ENCODE measurements at places on chromosomes 1 and 21. TPM values are rescaled to one million over a fixed set of nuclear protein-coding genes. Genes with fewer than 3 reads are reported as not detected.

UTS2 gene
- total RNA-seq: not detected

RCSD1 gene
- 0.73 TPM for total RNA-seq

RGS4 gene
- total RNA-seq: 0.38 TPM

KRTAP10-5 gene
- total RNA-seq: not detected

PPOX gene
- 26.5 TPM for total RNA-seq

SLAMF8 gene
- not detected for total RNA-seq

FCRL3 gene
- not detected for total RNA-seq

GPR37L1 gene
- not detected for total RNA-seq

DNA sequence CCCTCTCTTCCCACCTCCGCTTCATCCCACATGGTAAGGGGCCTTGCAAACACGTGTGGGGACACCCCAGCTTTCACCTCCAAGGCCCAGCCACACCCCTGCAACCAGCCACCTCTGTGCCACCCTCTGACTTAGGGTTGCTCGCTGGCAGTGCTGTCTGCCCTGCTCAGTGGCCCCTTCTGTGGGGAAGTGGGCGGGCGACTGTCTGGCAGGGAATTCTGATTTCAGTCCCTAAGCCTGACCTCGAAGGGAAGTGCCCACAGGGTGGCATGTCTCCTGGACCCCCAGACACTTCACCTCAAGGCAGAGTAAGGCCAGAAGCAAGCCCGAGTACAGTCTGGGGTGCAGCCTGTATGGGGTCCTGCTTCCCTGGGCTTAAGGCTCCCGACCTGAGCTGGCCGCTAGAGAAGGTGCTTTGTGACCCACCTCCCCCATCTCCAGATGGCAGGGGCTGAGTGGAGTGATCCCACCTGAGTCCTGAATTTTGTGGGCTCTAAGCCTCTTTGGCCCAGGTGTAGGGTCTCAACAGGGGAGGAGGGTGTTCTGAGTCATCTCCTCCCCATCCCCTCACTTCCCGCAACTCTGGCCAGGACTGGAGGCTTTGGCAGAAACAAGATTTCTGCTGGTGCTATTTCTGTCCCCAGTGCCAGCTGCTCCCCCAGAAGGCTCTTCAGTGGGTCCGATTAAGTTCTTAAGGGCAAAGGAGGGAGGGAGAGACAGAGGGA lies 7.0 kb downstream of the RD3 start:
- DNase-seq: no peak

DNA sequence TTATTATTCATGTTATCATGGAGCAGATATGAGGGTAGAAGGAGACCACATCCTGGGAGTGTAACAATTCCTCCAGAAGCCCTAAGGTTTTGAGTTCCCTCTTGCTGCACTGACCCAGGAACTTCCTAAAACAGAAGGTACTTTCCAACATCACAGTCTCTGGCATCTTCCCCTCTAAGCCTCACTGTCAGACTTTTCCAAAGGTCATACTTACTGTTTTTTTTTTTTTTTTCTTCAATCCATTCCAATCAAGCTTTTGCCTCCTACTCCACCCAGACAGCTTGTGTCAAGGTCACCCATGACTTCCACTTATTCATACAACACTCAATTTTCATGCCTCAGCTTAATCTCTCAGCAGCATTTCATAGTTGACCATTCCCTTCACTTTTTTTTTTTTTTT lies 18.4 kb upstream of the UQCRHL start:
- DNase-seq: no peak

- DNase-seq: no peak
Observed at GRCh38 chr1:212437179-212437798, 4.6 kb downstream of the NENF start.

GRCh38 chr1:157154940-157155514 lies 16.8 kb upstream of the ETV3 start:
- peak; percentile 24 for DNase-seq

DNA sequence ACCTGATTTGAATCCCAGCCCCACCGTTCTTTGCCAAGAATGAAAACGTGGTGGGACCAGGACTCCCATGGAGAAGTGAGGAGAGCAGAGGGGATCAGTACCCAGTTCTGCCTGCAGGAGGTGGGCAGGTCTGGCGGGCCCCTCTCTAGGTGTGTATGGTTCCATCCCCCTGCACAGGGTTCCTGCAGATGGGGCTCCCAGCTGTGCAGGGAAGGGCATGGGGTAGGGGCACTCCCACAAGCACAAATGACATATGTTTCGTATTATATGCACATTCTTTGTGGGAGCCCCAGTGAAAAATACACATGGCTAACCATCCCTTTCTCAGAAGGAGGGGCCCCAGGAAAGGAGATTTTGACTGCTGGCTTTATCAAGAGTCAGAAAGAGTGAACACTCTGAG lies 144.6 kb downstream of the PLPP3 start:
- DNase-seq: peak; percentile 35

DNA sequence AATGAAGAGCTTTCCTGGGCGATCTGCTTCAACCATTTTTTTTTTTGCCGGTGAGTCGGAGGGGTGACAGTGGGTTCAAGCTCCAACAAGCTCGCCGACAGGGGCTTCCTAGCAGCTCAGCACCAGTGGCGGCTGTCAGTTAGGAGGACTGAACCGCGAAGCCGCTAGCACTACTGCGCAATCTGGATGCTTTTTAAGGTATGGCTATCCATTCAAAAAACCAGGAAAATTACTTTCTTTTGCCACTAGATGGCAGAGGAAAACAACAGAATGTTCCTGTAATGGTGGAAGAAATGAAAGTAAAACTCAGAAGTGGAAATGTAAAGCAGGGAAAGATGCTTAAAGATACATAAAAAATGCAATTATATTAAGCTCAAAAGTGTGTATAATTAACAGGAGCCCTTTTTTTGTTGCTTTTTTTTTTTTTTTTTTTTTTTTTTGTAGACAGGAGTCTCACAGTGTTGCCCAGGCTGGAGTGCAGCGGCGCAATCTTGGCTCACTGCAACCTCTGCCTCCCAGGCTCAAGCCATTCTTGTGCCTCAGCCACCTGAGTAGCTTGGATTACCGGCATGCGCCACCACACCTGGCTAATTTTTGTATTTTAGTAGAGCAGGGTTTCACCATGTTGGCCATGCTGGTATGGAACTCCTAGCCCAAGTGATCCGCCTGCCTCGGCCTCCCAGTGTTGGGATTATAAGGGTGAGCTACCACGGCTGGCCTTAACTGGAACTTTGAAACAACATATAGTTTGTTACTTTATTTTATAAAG lies 8.5 kb downstream of the KYAT3 start:
- peak; percentile 82 for DNase-seq

DNA sequence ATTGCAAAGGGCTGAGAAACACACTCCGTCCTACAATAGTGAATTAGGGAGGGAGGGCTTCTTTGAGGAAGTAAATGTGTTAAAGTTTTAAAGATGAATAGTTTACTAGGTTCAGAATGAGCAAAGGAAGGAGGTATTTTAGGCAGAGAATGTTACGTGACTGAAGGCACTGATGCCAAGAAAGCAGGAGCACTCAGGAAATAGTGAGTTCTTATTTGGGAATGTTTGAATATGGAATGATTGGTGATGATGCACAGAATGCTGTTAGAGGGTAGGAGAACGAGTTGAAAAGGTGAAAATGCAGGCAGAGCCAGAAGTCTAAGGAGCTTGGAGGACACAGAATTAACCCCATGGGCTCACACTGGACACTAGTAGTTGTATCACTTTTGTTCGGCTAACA lies 108.0 kb downstream of the NRIP1 start:
- no peak for DNase-seq

DNA sequence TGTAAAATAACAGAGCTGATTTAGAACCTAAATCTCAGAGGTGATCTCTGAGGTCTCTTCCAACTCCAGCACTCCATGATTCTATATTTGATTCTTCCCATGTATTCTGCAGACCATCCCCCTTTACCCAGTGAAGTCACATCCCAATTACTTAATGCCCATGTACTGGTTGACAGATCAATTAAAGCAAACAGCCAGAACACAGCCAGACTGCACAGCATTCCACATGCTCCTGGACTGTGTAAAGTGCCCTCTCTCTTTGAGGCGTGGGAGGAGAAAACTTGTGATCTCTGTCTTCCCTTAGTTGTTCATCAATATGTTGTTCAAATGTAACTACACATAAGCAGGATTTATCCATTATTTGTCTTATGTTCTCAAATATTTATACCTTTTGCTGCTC lies 18.1 kb downstream of the NOS1AP start:
- no peak for DNase-seq

DNA sequence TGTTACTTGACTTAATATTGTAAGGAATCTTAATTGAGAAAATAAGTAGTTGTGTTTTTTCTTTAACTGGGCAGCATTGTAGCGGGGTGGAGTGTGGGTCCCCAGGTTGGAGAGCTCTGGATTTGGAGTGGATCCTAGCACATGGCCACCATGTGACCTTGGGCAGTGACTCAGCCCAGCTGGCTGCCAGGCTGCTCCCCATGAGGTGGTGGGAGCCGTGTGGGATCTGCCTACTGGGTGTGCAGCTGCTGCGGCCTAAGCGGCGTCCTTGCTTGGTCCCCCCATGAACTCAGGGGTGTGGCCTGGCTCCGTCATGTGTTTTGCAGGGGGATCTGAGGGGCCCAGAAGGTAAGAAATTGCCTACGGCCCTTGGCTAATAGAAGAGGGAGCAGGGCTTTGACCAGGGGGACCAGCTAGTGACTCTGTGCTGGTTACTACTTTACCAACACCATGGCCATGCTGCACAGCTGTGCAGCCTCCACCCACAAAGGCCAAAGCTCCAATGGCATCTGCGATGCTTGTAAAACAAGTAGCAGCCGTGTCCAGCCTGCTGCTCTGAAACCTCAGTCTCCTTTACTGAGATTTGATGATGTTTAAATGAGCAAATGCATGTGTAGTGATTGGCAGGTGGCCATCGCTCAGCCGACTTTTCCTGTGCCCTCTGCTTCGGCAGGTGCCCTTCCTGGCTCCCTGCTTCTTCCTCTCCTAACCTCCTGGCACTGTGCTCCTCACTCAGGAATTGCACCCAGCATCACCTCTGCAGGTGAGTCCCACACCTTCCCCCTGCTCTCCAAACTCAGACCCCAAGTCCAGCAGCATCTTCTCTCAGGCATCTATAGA lies 68.3 kb downstream of the ADARB1 start:
- no peak for DNase-seq

- DNase-seq: no peak
Observed at GRCh38 chr1:155646307-155646706, 36.3 kb downstream of the MSTO1 start.

- no peak for DNase-seq
Observed at GRCh38 chr1:25006770-25007169, 76.7 kb upstream of the RUNX3 start.

DNA sequence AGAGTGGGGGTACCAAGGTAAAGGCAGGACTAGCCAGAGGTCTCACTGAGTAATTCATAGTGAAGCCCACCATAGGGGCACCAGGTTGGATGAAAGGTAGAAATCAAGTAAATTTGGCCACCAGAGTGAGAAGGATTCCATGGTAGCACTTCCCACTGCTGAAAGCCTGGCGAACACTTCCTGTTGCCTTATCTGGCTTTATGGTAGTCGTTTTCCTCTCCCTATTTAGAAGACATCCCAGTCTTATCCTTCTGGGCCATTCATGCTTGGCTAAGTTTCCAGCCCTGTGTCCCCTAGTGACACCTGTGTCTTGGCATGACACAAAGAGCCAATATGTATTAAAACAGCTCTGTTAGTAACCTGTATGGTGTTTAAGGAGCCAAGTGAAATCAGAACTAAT lies 74.3 kb upstream of the SIPA1L2 start:
- DNase-seq: no peak

- no peak for DNase-seq
Observed at GRCh38 chr1:87834151-87834550, 505.5 kb downstream of the LMO4 start.

GRCh38 chr1:175225805-175226129 lies 33.2 kb upstream of the KIAA0040 start:
- no peak for DNase-seq

GRCh38 chr1:109993885-109994284 lies 9.3 kb downstream of the AHCYL1 start:
- no peak for DNase-seq

DNA sequence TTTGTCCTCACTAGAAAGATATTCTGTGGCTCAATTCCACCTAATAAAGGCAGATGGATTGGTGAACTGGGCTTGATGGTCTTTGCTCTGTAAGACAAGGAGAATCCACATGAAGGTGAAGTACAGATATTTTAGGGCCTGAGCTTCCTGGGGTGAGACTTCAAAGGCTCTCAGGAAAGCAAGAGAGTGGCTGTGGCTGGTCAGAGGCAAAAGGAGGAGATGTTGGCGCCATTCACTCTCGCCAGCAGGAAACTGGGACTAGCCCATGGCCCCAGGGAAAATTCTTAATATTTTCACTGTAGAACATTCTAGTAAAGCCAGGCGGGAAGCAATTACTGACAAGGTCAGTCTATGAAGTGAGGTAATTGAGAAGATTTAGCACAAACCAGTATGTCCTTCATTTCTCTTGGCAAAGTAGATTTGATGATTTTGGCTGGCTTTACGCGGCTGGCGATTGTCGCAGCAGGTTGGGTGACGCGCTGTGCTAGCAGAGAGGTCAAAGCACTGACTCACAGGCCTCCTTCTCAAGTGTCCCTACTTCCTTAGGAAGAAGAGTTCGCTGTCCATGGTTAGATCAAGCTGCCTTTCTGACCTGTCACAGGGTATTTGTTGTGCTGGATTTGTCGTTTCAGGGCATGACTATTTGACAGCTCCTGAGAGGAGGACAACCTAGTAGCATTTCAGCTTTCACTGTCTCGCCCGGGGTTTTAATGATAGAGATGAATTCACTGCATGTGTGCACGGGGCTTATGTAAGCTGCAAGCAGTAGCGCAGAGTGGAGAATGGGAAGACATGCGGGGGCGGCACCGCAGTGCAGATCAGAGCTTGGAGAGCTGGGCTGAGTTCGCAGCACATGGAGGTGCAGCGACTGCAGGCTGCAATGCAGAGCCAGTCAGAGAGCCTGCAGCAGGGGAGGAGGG lies 32.7 kb downstream of the XCL1 start:
- DNase-seq: peak; percentile 36

GRCh38 chr1:118097622-118098348 lies 87.2 kb downstream of the SPAG17 start:
- no peak for DNase-seq

GRCh38 chr1:167455786-167456446 lies 62.4 kb downstream of the CD247 start:
- peak; percentile 62 for DNase-seq

DNA sequence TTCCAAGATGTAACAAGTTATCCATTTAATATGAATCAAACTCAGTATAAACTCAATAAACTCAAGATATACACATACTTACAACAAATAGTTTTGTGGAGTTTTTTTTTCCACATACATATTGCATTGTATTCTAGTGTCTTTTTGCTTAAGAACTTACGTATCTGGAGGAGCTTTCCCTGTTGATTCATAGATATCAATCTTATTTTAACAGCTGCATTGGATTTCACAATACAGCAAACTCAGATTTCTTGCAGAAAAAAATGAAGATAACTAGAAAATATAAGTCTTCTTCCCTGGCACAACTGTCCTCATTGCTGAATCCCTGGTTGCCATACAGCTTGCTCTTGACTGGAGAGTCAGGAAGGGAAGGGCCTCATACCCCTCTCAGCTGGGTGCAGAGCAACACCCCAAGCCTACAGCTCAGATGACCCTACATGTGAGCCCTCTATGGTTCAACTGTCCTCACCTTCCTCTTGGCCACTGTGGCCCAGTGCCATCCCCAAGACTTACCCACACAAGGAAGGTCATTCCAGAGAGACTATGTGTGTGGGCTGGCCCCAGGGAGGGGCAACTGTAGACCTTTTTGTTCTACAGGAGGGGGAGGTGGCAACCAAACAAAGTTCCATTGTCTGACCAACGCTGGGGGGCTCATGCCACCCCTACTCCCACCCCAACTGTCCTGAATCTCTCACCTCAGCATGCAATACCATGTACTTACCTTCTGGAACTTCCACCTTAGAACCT lies 1.7 kb downstream of the MPZ start:
- DNase-seq: no peak

Data from GM23338 (cell line).